Stimulated activated CD8-positive, alpha-beta memory T cell treated with anti-CD3 and anti-CD28 coated beads, Interleukin-4, amount 100 ng/mL, for 4 hours (primary cell): ENCODE measurements at places on chromosomes 7 and 10.
A peak's percentile ranks its signal among the peaks of the same experiment; 100 is the strongest.

GRCh38 chr7:50423860-50424259 lies 26.3 kb downstream of the FIGNL1 start:
- DNase-seq, result no peak

DNA sequence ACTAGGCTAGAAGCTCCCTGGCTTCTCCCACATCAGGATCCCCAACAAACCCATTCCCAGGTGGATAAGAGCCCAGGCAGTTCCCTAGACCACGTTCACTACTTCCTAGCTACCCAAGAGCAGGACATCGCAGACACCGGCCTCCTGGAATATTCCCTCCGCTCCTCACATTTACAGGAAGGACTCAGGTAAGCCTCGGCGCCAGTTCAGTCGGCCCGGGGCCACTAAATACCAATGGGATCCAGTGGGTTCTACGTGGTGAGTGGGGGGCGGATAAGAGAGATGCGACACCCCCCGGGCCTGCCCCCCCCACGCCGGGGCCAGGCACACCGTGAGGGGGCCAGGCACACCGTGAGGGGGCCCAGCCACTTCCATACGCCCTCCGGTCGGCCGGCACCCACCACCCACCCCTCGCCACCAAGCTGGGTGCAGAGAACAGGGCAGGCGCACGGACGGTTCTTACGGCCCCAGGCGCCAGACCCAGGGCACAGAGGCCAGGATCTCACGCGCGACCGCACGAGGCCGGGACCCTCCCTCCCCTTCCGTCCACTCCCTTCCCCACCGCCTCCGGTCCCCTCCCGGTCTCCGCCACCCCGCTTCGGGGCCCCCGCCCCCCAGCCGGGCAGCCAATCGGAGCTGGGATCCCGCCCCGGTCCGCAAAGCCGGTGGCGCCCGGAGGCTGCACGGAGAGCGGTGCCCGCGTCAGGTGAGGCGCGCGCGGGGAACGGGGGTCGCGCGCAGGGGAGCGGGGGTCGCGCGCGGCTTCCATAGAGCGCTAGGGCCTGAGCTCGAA lies at the start of gene BLVRA:
Gene BLVRA, plus strand, starts transcription at position 652 of the 793 bp plus-strand sequence. CDS start 12,479 bp downstream, outside the sequence.
- peak; percentile 37 for DNase-seq

GRCh38 chr7:33831389-33832141 lies 73.8 kb upstream of the BMPER start:
- DNase-seq, result no peak

GRCh38 chr7:1181640-1182039 lies 21.6 kb upstream of the ZFAND2A start:
- DNase-seq, result no peak

- DNase-seq, result no peak
Observed at GRCh38 chr7:88597941-88598425, 161.5 kb upstream of the ZNF804B start.

GRCh38 chr10:78805176-78805575 lies 263.6 kb upstream of the ZMIZ1 start:
- no peak for DNase-seq

DNA sequence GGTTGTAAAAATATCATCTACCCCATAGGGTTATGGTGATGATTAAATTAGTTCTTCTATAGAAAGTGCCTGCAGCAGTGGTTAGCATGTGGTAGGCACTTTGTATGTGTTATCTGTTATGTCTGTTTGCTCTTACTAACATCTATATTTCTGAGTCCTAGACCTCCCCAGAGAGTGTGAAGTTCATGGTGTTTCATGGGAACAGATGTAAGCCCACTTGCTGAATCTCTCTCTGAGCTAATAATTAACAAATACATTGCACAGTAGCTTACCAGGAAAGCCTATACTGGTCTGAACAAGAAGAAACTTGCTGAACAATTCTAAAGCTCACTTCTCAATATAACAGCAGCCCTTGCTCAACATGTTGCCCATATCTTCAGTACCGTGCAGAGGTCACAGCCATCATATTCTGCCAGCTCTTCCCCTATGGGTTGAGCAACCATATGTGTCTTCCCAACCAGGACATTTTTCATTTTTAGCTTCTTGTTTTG lies 100.1 kb downstream of the NPSR1 start:
- no peak for DNase-seq

- no peak for DNase-seq
Observed at GRCh38 chr7:16301291-16301690, 120.0 kb downstream of the CRPPA start.

- no peak for DNase-seq
Observed at GRCh38 chr10:121158988-121159579, 307.9 kb downstream of the WDR11 start.

- no peak for DNase-seq
Observed at GRCh38 chr7:36088966-36089365, 64.1 kb upstream of the EEPD1 start.
